LHCN-M2 (cell line): ENCODE measurements at places on chromosomes 16 and 17. TPM values are rescaled to one million over a fixed set of nuclear protein-coding genes. Genes with fewer than 3 reads are reported as not detected.

SPATA33 gene
- total RNA-seq: 10.7 and 10.9 TPM in 2 replicates

ANKS4B gene
- not detected in 2 replicates for total RNA-seq

EMP2 gene
- total RNA-seq: 56.7 and 61.8 TPM in 2 replicates

LHX1 gene
- total RNA-seq: not detected in 2 replicates

ITGAX gene
- total RNA-seq: not detected in 2 replicates

PHF12 gene
- 28.2 and 29.0 TPM in 2 replicates for total RNA-seq

ACSM3 gene
- total RNA-seq: 0.77 TPM in 1 of 2 replicates, not detected in the other

CCDC154 gene
- 0.06 TPM in 2 replicates for total RNA-seq

MT1H gene
- total RNA-seq: not detected in 2 replicates

KRT12 gene
- total RNA-seq: not detected in 2 replicates

TPSD1 gene
- total RNA-seq: not detected in 2 replicates

DNA sequence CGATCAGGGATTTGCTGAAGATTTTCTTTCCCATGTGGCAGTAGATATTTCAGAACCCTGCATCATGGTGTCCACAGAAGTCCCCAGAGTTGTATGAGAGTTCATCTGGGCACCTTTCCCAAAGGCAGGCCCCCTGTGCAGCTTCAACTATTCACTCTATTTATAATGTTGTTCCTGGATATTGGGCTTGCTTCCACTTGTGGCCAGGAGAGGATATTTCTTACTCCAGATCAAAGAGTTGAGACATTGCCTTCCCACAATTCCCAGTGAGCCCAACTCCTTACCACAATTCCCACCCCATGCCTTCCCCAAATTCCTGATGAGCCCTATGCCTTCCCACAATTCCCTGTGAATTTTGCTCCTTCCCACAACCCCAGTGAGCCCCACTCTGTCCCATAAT is 206.9 kb downstream of the WWOX start:
- DNase-seq: no peak

DNA sequence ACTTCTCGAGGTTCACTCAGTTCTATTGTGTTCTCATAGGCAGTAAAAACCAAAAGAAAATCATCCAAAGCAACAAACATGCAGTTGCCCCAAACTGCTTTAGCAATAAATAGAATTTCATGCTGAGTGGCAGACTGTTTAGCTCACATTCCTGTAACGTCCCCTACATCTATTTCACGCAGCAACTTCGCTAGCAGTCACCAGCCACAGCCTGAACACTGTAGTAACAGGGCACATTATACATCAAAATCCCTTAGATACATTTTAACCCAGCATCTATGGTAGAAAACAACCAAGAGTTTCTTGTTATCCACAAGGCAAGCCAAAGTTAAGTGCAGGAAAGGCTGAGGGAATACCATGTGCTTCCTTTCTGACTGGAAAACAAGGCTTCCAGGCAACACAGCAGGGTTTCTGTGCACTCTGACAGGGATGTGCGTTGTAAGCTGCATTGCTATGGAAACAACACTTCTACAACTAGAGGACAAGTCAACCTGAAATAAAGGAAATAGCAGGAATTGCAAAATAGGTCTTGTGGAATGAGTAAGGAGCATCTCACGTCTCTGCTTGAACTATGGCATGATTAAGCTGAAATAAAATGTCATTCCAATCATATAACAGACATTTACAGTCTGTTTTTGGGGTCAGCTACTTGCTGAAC is 55.4 kb downstream of the CFDP1 start:
- peak; percentile 95 for DNase-seq

- DNase-seq: no peak
Observed at GRCh38 chr17:9195411-9195810, 174.1 kb downstream of the NTN1 start.

DNA sequence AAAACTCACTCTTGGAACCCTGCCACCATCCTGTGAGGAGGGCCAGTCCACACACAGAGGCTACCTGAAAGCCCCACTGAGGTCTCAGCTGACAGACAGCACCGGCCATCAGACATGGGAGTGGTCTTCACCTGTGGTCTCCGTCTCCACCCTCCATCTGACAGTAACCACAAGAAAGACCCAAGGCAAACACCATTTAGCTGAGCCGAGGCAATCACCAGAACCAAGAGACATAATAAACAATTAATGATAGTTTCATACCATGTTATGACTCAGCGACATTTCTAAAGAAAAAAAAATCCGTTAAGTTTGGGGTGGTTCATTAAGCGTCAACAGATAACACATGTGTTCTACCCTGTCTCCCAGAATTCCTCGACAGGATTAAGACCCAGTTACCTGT is 6.1 kb upstream of the EVPLL start:
- DNase-seq: no peak

DNA sequence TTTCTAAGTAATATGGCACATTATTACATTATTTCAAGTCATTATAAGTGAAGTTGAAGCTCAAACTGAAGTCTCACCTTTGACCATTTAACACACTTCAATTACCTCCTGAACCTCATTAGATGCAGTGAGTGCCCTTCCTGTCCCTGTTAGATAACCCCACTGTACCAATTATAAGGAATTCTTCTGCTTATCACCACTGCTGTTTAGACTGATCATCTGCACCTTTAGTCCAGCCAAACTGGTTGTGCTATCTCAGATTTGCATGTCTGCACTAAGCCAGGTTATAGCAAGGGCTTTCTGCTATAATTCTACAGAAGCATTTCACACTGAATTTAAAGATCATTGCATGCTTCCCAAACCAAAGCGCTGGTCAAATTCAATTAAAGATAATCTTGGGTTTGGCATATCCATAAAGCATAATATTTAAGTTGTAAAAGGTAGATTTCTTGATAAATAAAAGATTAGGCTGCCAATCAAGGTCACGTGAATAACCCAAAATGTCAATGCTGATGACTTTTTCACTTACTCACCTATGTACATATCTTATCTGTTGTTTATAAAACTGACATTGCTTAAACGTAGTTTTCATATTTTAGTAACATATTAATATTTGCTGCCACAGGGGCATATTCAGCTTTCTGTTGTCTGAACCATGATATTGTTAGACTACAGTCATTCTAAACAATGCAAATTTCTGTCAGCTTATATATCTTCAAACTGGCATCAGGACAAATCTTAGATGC is 11.9 kb downstream of the ITFG1 start:
- DNase-seq: no peak

DNA sequence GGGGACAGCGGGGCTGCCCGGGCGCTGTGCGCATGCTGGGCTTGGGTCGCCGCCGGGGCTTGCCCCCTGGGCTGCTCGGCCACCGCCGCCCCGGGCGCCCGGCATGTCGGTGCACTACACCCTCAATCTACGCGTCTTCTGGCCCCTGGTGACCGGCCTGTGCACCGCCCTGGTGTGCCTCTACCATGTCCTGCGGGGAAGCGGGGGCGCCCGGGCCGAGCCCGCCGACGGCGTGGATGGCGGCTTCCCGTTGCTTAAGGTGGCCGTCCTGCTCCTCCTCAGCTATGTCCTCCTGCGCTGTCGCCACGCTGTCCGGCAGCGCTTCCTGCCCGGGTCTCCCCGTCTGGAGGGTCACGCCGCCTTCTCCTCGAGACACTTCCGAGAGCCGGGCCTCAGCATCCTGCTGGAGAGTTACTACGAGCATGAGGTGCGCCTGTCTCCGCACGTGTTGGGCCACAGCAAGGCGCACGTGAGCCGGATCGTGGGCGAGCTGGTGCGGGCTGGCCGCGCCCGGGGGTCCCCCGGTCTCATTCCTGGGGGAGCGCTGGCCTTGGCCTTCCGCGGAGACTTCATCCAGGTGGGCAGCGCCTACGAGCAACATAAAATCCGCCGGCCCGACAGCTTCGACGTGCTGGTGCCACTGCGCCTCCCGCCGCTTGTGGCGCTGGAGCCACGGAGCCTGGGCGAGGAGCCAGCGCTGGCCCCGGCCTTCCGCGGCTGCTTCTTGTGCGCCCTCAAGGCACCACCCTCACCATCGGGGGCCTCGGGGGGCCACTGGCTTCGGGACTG is 789 bp downstream of the ITPRIPL2 start:
- DNase-seq: peak; percentile 58

- no peak for DNase-seq
Observed at GRCh38 chr16:15574614-15574948, 68.4 kb downstream of the MARF1 start.

DNA sequence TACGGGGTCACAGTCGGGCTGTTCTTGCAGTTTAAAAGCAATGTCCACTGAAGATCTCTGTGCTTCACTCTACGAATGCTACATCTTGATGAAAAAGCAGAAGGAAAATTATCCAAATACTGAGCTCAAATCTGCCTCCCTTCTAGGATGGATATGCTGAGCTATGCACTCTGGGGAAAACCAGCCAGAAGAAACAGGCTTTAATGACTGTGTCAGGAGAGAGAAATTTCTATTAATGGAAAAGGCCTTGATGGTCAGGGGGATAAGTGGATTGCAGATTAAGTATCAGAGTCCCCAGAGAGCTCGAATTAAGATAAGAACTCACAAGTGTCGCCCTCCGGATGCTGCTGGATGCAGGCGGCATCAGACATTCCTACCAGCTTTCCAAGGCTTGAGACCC is 39.6 kb upstream of the RCVRN start:
- DNase-seq: no peak

DNA sequence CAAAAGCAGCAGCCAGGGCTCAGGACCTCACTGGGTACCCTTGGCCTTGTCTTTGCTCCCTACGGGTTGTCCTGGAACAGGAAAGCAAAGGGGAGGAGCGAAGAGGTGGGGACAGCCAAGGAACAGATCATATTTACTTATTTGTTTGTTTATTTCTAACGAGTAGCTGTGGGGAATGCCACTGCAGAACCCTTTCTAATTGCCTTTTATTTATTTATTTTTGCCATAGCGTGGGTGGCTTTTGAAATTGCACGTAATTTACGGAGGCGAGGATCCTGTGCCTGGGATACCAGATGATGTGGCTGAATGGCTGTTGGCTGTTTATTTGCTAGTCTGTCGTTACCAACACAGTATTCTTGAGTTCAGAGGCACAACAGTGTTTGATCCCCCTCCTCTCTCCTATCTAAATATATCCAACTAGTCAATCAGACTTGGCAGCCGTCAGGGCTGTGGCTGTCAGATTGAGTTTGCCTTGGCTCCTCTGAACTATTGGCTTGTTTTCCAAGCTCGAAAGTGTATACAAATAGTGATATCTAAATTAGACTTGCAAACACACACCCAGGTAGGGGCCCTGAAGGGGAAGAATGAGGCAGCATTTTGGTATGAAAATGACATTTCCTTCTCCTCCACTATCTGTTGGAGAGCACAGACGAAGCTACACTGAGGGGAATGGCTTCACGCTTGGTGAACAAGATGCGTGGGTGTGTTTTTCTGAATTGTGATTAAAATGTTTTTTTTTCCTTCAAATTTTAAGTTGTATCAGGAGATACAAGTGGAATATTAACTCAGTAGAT is 110.4 kb downstream of the MSI2 start:
- DNase-seq: no peak

DNA sequence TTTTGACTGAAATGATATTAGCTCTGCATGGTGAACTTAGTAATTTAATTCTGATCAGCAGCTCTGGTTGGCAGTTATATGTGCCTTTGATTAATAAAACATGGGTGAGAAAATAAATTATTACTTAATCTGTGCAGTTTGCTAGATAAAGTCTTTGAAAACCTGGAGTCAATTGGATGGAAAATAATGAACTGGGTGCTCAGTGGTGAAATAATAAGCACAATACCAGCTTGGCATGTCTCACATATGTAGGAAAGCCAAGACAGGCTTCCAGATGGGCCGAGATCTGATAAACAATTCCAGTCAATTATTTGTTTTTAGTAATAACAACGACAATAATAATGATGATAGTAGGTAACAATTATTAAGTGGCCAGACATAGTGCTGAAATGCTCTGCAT is 326.7 kb downstream of the CDH13 start:
- no peak for DNase-seq

- DNase-seq: no peak
Observed at GRCh38 chr16:88673716-88674379, 11.0 kb upstream of the MVD start.

- DNase-seq: no peak
Observed at GRCh38 chr16:15606518-15607220, 36.3 kb downstream of the MARF1 start.

GRCh38 chr16:89452241-89452640 is 38.1 kb downstream of the ANKRD11 start:
- no peak for DNase-seq

DNA sequence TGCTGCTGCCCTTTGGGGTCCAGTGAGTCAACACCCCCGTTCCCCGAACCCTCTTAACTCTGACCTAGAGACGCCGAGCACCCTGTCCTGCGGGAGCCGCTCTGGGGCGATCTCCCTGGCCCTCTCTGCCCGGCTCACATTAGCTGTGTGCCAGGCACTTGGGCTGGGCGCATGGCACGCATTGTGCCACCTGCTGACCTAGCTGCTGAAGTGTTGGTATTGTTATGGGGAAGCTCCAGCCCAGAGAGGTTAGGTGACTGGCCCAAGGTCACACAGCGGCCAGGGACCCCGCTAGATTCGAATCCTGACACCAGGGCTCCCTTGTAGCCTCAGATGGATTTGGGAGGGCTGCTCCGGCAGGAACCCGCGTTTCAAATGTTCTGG is 1.1 kb downstream of the HSD17B1 start:
- DNase-seq: peak; percentile 47
